ENCODE measurements at places on chromosomes 7 and 10.

DNA sequence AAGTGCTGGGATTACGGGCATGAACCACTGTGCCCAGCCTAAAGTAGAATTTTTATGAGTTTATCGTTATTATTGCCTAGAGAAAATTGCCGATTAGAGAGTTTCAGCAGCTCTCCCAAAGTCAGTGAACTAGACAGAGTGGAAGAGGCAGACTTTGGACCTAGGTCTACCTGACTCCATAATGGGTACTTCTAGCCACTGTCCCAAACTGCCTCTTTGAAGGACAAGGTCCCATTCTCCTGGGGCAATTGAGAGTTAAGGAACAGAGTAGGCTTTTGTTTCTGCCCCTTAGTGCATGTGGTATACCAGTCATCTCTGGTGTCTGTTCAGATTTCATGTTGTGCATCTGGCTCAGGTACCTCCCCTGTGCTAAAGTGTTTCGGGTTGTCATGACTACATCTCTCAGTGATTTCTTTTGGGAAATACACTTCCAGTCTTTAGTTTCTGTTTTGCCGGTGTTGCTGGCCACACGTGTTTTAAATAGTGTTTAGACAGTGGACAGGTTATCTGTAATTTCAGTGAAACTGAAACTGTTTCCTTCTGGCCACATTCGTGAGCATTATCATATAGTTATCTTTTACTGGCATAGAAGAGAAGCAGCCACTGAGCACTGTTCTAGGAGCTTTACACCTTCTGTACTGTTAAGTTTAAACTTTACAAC, 4.7 kb downstream of the TMEM236 start:
- no peak overlapping the region for H3K4me3 ChIP-seq
- DNase-seq: peak; percentile 9
- no peak overlapping the region for H3K27ac ChIP-seq
- no peaks in the 10 kb centered on the region for H3K4me1 ChIP-seq
- no peaks in the 10 kb centered on the region for H3K36me3 ChIP-seq

- DNase-seq: no peak
- peaks cover 48% of the 10 kb centered on the region for H3K27me3 ChIP-seq
- H3K4me3 ChIP-seq: no peak overlapping the region
- H3K36me3 ChIP-seq: no peaks in the 10 kb centered on the region
Observed at GRCh38 chr10:117568334-117568733, 25.8 kb downstream of the EMX2 start.

GRCh38 chr10:72089618-72090017, 1.3 kb upstream of the SPOCK2 start:
- H3K4me1 ChIP-seq: peaks cover 45% of the 10 kb centered on the region
- peak; percentile 24 for DNase-seq
- H3K27me3 ChIP-seq: no peaks in the 10 kb centered on the region
- peak overlapping the region; percentile 24 for H3K4me3 ChIP-seq

- H3K27ac ChIP-seq: no peak overlapping the region
- H3K27me3 ChIP-seq: no peaks in the 10 kb centered on the region
- H3K4me3 ChIP-seq: no peak overlapping the region
- H3K36me3 ChIP-seq: no peaks in the 10 kb centered on the region
- DNase-seq: no peak
Observed at GRCh38 chr7:73995330-73995729, 32.6 kb upstream of the ELN start.

DNA sequence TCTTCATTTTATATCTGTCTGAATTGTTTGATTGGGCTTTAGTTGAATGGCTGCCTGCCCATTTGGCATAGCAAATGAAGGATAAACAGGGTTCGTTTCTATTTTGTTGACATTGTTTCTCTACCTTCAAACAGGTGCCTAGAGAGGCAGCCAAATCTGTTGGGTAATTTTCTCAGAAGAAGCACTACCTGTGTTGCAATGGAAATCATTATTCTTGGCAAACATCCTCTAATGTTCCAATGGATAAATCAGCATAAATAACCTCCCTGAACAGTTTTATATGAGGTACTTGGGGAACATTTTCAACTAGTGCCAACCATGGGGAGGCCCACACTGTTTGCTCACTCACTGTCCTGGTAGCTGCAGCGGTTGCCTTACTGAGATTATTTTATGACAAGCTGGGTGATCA, 64.4 kb upstream of the PLPP4 start:
- H3K27me3 ChIP-seq: peaks cover 16% of the 10 kb centered on the region
- no peak overlapping the region for H3K27ac ChIP-seq
- no peaks in the 10 kb centered on the region for H3K4me1 ChIP-seq
- DNase-seq: no peak

DNA sequence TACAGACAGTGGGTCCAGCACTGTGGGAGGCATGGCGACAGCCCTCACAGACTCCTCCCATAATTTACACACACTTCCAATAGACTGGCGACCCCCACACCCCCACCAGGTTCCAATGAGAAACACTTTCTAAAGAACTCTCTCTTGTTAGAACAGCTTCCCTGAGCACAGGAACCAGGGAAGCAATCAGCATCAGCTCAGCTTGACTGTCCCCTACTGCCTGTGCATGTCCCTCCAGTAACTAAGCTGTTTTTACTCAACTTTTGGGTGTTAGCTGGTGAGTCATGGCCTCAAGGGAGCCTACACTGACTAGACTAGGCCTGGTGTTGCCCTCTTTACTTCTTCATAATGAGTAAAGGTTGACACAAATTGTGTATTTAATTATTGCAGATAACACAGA, 32.6 kb upstream of the HERPUD2 start:
- no peak for DNase-seq
- H3K27me3 ChIP-seq: peaks cover 27% of the 10 kb centered on the region
- no peaks in the 10 kb centered on the region for H3K4me1 ChIP-seq
- no peak overlapping the region for H3K27ac ChIP-seq
- no peaks in the 10 kb centered on the region for H3K36me3 ChIP-seq

DNA sequence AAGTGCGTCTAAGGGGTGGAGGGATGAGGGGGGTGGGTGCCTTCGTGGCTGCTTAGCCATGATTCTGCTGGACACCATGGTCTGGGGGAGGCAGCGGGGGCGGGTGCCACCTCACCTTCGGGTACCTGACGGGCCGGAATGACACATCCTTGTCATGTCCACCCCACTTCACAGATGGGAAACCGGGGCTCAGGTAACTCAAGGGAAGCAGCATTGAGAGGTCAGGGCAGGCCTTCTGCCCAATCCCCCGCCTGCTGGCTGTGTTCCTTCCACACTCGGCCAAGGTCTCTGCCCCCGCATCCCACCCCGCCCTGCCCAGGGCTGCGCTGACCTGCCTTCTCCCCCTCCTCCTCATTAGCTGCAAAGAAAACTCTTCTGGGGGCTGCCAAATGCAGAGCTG, 598.0 kb downstream of the PTPRN2 start:
- no peak for DNase-seq
- H3K27ac ChIP-seq: no peak overlapping the region
- peaks cover 4% of the 10 kb centered on the region for H3K36me3 ChIP-seq
- H3K4me1 ChIP-seq: no peaks in the 10 kb centered on the region
- no peak overlapping the region for H3K4me3 ChIP-seq

- peak; percentile 44 for DNase-seq
- no peaks in the 10 kb centered on the region for H3K27me3 ChIP-seq
- H3K4me1 ChIP-seq: peaks cover 38% of the 10 kb centered on the region
- no peak overlapping the region for H3K4me3 ChIP-seq
Observed at GRCh38 chr7:44733708-44734481, 14.8 kb upstream of the ZMIZ2 start.

GRCh38 chr10:59891349-59891748, 15.0 kb downstream of the CCDC6 start:
- H3K27me3 ChIP-seq: no peaks in the 10 kb centered on the region
- no peak for DNase-seq
- H3K27ac ChIP-seq: no peak overlapping the region
- H3K4me3 ChIP-seq: no peak overlapping the region

DNA sequence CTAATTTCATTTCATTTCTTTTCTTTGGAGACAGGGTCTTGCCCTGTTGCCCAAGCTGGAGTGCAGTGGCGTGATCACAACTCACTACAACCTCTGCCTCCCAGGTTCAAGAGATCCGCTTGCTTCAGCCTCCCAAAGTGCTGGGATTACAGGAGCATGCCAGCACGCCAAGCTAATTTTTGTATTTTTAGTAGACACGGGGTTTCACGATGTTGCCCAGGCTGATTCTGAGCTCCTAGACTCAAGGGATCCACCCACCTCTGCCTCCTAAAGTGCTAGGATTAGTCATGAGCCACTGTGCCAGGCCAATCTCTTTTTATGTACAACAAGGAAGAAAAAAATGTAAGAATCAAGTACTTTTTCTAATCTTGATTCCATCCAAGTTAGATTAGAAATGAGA, 10.7 kb upstream of the KMT2E start:
- peaks cover 35% of the 10 kb centered on the region for H3K36me3 ChIP-seq
- no peak overlapping the region for H3K27ac ChIP-seq
- H3K27me3 ChIP-seq: no peaks in the 10 kb centered on the region

GRCh38 chr10:126639084-126639483, 31.4 kb downstream of the C10orf90 start:
- DNase-seq: no peak

- peaks cover 6% of the 10 kb centered on the region for H3K36me3 ChIP-seq
- no peaks in the 10 kb centered on the region for H3K27me3 ChIP-seq
- peak overlapping the region; percentile 73 for H3K27ac ChIP-seq
Observed at GRCh38 chr7:20287317-20287716, 43.4 kb upstream of the ITGB8 start.

DNA sequence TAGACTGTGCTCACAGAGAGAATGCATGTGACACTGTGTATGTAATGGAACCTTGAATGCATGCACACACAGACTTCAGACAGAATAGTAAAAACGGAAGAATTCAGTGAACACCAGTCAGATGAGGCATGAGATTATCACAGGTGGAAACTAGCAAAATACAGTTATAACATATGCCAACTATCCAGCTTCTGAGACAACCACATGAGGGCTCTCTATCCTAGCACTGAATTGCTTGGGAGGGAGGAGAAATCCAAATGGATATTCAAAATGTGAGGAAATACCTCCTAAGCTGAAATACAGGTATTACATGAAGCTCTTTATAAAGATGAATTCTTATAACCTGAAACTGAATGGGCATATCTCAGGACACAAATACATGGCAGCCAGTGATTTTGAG, 30.6 kb downstream of the GARS1 start:
- no peaks in the 10 kb centered on the region for H3K27me3 ChIP-seq
- H3K4me1 ChIP-seq: no peaks in the 10 kb centered on the region
- no peak overlapping the region for H3K27ac ChIP-seq
- no peak overlapping the region for H3K4me3 ChIP-seq
- DNase-seq: no peak

GRCh38 chr7:77540402-77540822, 3.3 kb downstream of the PTPN12 start:
- peak overlapping the region; percentile 95 for H3K27ac ChIP-seq
- H3K27me3 ChIP-seq: no peaks in the 10 kb centered on the region
- DNase-seq: no peak
- H3K4me1 ChIP-seq: peaks cover 28% of the 10 kb centered on the region
- H3K36me3 ChIP-seq: peaks cover 52% of the 10 kb centered on the region

- no peak overlapping the region for H3K4me3 ChIP-seq
- H3K27me3 ChIP-seq: peaks cover 37% of the 10 kb centered on the region
- H3K36me3 ChIP-seq: no peaks in the 10 kb centered on the region
- no peak for DNase-seq
Observed at GRCh38 chr10:131852176-131852822, 48.5 kb upstream of the PPP2R2D start.

DNA sequence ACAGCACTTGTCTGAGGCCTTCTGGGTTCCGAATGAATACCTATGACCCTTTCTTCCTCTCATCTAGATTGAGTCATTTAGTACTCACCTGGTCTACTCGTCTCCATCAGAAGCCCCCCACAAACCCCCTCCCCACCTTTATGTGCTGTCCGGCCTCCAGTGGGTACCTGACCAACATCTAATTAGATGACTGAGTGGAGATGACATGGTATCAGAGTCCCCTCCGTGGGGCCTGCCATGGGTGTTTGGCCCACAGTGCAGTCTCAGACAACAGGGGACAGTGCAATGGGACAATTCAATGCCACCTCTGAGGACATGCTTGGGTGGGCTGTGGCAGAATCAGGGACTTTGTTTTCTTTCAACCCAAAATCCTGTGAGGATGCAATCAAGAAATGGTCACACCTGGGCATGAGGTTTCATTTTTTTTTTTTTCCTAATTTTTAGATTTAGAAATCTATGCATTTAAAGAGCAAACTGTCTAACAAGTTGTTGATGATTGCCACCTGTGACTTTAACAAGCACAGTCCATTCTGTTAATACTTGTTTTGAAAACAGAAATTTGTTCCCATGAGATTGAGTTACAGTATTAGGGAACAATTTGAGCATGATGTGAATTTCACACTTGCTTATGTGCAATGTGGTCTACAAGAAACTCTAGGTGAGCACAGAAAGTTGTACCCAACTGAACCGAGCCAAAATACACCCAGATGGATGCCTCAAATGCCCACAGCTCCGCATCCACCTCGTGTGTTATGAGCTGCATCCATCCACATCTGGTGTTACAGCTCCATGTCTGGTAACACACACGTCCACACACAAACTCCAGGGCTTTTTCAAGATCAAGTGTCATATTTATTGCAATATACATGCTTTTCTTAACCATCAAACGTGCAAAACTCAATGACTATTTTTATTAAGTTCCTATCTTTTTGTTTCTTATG, 27.5 kb downstream of the GPRIN2 start:
- H3K4me1 ChIP-seq: no peaks in the 10 kb centered on the region
- no peaks in the 10 kb centered on the region for H3K36me3 ChIP-seq
- DNase-seq: no peak
- no peak overlapping the region for H3K4me3 ChIP-seq

DNA sequence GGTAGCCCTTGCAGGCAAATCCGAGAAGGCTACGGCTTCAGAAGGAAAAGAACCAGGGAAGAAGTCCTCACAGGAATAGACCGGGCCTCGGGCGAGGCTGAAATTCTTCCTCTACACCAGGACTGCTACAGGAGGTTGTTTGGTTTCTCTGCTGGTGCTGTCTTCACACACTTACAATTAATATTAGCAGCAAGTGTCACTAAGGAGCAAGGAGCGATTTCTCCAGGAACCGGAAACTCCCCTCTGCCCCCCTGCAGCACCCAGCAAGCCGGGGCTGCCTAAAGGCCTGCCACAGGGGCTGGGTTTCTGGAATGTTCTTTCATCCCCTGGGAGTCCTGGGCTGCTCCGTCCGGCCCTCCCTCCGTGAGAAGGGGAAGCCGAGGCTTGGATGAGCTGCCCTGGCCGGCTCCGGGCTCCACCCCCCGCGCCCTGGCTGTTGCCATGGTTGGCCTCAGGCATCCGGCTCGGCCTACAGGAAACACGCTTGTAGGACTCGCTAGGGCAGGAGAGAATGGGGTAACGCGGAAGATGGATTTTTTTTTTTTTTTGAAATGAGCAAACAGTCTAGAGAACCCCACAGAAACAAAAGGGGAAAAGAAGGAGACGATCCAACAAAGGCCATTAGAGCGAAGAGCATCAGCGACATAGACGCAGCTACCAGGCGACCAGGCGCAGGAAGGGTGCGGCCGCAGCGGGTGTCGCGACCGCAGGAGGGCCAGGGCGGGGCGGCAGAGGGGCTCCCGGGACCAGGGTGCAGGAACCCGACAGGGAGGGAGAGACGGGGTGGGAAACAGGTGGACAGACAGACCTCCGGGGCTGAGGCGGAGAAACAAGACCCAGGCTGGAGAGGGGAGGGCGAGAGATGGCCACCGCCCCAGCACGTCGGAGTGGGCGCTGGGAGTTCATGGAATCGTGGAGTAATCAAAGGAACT, 33.0 kb downstream of the EN2 start:
- no peaks in the 10 kb centered on the region for H3K36me3 ChIP-seq
- DNase-seq: no peak
- no peak overlapping the region for H3K4me3 ChIP-seq
- peaks cover 79% of the 10 kb centered on the region for H3K27me3 ChIP-seq
- H3K4me1 ChIP-seq: no peaks in the 10 kb centered on the region
- H3K27ac ChIP-seq: no peak overlapping the region

- H3K4me3 ChIP-seq: no peak overlapping the region
- peaks cover 38% of the 10 kb centered on the region for H3K27me3 ChIP-seq
- H3K36me3 ChIP-seq: no peaks in the 10 kb centered on the region
- DNase-seq: no peak
Observed at GRCh38 chr10:84811113-84811512, 482.7 kb downstream of the CCSER2 start.

Data from Calu3 (cell line).